WTC11 (cell line): ENCODE measurements at places on chromosomes 3 and 15. TPM values are rescaled to one million over a fixed set of nuclear protein-coding genes. Genes with fewer than 3 reads are reported as not detected.

DNA sequence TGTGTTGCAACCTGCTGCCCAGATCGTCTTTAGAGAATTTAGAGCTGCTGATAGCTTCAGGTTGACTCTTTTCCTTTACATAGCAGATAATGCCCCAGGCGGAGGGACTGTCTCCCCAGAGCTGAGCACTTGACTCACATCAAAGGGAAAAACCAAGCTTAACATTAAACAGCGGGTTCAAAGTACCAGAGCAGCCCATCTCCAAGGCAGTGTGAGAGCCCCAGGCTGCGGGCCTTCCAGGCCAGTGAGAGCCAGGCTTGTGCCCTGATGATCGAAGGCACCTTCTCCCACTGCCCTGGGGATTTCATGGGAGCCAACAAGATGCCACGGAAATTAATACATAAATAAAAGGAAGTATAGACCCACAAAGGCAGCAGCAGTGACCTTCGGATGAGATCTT, 275.6 kb downstream of the XXYLT1 start:
- no peak for DNase-seq

DNA sequence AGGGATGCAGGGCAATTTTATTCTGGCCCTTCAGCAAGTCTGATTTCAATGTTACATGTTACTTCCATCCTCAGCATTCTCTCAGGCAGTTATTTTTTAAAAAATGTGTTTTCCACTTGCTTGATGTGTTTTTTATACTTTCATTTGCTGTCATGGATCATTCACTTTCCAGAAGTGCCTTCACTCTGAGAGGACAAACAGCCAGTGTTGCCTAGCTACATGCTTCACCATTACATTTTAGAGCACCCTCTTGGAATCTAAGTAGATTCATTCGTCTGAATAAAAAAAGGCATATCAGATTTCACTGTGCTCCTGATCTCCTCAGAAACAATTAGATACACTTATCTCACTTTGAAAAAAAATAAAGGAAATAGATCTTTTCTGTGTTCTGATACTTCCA, 93.6 kb upstream of the POU1F1 start:
- DNase-seq = no peak

- DNase-seq = no peak
Observed at GRCh38 chr3:146217324-146217723, 33.6 kb downstream of the PLSCR4 start.

GRCh38 chr3:150330174-150330573, 77.9 kb upstream of the TSC22D2 start:
- DNase-seq = no peak

GRCh38 chr3:169305460-169305859, 358.1 kb downstream of the MECOM start:
- DNase-seq = no peak

GRCh38 chr3:31532587-31533168, at the start of gene STT3B:
Gene STT3B (plus strand): TSS chr3:31532925. CDS start chr3:31532999, 74 bp downstream.
- DNase-seq = no peak

GRCh38 chr3:154188846-154189245, 67.7 kb downstream of the ARHGEF26 start:
- DNase-seq = no peak

- no peak for DNase-seq
Observed at GRCh38 chr3:190158261-190158660, 37.6 kb upstream of the P3H2 start.

- DNase-seq = no peak
Observed at GRCh38 chr15:48796930-48797329, 13.9 kb downstream of the CEP152 start.

DNA sequence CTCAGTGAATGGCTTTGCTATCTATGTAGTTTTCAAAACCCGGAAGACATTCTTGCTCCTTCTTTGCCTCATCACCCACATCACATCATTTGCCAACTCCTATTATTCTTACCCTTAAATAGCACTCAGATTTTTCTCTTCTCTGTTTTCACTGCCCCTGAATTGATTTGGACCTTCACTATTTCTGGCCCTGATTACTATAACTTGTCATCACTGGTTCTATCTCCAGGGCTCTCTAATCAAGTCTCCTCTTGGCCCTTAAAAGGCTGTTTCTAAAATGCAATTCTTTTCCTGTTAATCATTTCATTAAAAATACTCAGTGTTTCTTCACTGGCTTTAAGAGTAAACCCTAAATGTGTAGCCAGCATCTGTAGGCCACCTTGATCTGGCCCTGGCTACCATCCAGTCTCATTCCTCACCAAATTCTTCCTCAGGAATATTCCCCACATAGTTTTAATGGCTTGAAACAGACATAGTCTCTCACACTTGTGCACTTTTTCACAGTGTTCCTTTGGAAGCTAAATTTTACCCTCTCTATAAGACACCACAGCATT, 437.1 kb upstream of the CBLB start:
- no peak for DNase-seq

GRCh38 chr15:84659904-84660781, 2.1 kb upstream of the NMB start:
- no peak for DNase-seq

DNA sequence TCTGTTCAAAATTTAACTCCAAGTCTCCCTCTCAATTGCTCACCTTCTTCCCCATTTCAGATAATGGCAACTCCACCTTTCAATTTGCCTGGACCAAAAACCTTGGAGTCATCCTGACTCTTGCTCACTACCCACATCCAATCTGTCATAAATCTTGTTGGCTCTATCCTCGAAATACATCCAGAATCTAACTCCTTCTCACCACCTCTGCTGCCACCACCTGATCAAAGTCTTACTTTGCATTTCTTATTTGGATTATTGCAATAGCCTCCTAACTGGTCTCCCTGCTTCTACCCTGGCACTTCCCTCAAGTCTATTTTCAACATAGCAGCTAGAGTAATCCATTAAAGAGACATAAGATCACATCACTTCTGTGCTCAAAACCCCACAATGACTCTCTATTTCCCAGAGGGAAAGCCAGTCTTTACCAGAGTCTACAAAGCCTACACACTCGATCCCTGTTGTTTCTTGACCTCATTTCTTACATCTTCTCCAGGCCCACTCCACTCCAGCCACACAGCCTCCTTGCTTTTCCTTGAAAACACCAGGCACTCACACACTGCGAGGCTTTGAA, 86.6 kb downstream of the GPR156 start:
- no peak for DNase-seq

DNA sequence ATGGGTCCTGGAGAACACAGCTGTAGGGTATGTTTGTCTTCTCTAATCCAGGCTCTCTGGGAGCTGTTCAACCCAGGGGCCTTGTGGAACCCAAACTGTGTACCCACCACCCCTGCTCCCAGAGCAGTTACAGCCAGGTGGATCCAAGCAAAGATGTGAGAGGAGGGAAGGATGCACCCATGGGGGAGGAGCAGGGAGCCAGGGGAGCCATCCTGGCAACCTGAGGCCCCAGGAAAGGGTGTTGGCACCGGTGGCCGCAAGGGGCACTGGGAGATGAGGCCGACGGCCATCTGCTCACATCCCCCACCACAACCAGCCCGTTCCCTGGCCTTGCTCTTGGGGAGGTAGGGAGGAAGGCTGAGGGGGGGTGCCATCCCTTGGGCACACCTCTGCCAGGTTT, 43.2 kb downstream of the CMTM6 start:
- no peak for DNase-seq

DNA sequence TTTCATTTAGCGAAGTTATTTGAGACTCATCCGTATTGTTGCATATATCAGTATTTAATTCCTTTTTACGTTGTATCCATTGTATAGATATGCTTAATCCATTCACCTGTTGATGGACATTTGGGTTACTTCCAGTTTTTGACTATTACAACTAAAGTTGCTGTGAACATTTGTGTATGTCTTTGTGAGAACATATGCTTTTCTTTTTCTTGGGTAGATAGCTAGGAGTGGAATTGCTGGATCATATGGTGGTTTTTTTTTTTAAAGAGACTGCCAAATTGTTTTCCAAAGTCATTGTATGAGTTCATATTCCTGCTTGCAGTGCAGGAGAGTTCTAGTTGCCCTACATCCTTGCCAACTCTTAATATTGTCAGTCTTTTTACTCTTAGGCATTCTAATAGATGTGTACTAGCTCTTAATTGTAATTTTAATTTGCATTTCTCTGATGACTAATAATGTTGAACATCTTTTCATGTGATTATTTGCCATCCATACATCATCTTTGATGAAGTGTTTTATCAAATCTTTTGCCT, 37.3 kb downstream of the NR2C2 start:
- no peak for DNase-seq

DNA sequence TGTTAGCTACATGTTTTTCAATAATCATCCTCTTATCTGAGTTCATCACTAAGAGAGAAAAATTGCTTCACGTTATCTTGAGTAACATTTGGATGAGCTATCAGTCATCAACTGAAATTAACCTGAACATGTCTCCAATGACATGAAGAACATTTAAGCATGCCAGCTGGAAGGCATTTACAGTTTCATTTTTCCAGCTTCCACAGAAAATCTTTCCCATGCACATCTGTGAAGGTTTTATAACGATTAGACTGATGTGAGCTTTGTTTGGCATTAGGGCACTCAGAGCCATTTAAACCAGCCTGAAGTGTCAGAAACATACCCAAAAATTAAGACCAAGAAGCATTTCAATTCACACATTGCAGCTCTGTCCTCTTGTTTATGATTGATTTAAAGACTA, 235.8 kb upstream of the ARHGEF26 start:
- no peak for DNase-seq

- DNase-seq = no peak
Observed at GRCh38 chr15:36778531-36778930, 199.1 kb downstream of the CDIN1 start.

DNA sequence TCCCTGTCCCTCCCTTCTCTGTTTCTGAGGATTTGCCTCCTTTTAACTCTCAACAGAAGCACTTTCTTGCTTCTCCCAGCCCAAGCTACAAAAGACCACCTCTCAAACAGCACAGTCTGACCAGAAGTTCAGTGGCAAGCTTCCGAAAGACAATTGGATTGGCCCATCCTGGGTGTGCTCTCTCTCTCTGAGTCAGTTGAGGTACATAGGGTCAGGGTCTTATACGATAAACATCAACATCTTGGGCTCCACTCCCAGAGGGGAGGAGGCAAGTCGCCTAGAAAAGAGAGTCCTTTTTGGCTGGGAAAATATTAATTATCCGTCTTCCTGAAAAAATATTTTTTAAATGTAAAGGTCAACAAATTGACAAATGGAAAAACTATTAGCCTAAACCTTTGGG, 155.8 kb downstream of the TMCO5A start:
- DNase-seq = no peak

GRCh38 chr15:69988541-69989225, 109.0 kb downstream of the TLE3 start:
- DNase-seq = peak; percentile 29

DNA sequence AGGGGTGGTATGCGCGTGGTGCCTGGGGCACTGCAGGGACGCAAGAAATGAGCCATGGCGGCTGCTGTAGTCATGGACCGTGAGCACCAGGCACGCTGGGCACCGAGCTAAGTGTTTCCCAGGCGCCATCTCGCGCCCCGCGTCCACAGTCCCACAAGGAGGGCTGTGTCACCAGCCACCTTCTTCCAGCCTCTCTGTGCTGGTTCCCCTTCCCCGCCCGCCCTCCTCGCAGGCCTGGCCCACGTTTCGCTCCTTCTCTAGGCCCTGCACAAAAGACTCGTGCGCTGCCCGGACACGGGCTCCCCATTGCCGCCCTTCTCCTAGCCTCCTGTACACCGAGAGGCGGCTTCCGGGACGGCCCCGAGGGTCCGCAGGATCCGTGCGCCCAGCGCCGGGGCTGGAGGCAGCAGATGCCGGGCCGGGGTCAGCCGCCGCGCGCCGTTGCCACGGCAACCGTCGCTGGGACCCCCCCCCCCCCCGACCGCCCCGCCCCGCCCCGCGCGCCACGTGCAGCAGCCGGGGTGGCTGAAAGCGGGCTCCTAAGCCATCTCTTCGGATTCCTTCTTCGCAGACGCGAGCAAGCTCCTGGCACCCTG, 113.4 kb downstream of the SRGAP3 start:
- peak; percentile 61 for DNase-seq

DNA sequence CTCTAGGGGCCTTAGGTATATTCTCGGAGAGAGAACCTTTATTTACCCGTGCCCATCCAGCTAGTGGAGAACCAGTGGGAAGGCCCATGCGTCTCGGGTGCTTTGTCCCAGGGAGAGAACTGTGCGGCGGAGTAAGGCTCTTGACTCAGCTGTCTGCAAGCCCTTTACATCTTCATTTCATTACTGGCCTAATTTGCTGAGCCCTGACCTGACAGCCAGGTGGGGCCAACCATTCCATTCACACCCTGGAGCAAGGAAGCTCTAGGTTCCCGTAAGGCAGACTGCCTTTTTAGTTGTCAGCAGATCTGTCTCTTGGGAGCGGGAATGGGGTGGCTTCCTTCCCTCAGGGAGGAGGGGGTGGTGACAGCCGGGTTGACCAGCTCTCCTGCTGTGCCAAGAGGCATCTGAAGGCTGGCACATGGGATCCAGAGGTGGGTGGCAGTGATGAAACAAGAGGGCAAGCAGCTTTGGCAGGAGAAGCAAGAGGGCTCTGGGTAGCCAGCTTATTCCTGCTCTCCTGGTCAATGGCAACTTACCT, 36.4 kb downstream of the SV2B start:
- DNase-seq = no peak

DNA sequence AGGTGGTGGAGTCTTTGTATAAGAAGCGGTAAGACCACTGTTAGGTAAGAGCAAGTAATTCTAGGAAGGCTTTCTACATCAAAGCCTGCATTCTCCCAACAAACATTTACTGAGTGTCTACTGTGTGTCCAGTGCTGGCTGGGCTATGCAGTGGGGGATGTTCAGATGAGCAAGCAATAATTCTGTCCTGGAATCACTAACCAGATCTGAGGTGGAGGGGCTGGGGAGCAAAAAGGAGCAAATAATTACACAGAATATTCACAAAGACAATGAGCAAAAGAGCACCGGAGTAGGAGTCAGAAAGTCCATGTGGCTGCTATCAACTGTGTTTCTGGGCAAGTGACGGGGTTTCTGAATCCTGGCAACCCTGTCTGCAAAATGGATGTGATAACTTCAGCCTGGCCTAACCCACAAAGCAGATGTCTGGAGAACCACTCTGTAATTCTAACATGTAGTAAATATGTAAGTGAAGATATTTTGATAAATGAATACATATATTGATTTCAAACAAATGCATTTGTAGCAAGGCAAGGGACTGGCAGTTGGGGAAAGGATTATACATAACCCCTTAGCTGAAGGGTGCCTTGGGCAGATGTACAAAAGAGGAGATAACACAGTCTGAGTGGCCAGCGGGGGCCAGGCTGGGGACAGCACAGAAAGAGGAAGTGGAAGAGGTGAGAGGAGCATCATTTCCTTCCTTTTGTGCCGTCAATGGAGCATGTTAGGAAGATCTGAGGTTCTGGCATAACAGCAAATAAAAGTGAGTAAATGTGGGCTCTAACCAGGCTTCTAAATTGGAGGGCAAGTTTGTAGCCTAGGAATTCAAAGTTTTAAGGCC, 28.8 kb downstream of the CYP8B1 start:
- no peak for DNase-seq

- DNase-seq = peak; percentile 79
Observed at GRCh38 chr15:74631935-74632560, 16.4 kb downstream of the CLK3 start.

The TMEM40 gene
- 0.17 TPM in 1 of 3 replicates, not detected in the others for total RNA-seq

The ZNF501 gene
- total RNA-seq = 8.8 to 9.0 TPM (median 8.8 TPM) in 3 replicates

The IL17RE gene
- total RNA-seq = 3.0 to 4.2 TPM (median 4.0 TPM) in 3 replicates

The SCG5 gene
- 14.2 to 28.7 TPM (median 27.2 TPM) in 3 replicates for total RNA-seq

The ANKRD63 gene
- 1.2 to 1.7 TPM (median 1.4 TPM) in 3 replicates for total RNA-seq

The KLHL24 gene
- 33.1 to 35.3 TPM (median 33.9 TPM) in 3 replicates for total RNA-seq

The FBXW12 gene
- 1.9 to 2.5 TPM (median 2.0 TPM) in 3 replicates for total RNA-seq

The PDCD6IP gene
- 142 to 173 TPM (median 145 TPM) in 3 replicates for total RNA-seq

The SLC12A6 gene
- 13.3 to 16.2 TPM (median 14.7 TPM) in 3 replicates for total RNA-seq

The ZNF662 gene
- 2.7 to 3.5 TPM (median 2.9 TPM) in 3 replicates for total RNA-seq

The ISLR gene
- 0.50 to 0.63 TPM (median 0.62 TPM) in 3 replicates for total RNA-seq

The ZNF80 gene
- not detected in 3 replicates for total RNA-seq

The NEK10 gene
- total RNA-seq = 0.37 to 1.4 TPM (median 0.73 TPM) in 3 replicates

The COPB2 gene
- total RNA-seq = 112 to 141 TPM (median 115 TPM) in 3 replicates

The EFCC1 gene
- total RNA-seq = 0.16 to 0.31 TPM (median 0.16 TPM) in 3 replicates
